ENCODE measurements at places on chromosomes 12 and 14. TPM values are rescaled to one million over a fixed set of nuclear protein-coding genes. Genes with fewer than 3 reads are reported as not detected.

DNA sequence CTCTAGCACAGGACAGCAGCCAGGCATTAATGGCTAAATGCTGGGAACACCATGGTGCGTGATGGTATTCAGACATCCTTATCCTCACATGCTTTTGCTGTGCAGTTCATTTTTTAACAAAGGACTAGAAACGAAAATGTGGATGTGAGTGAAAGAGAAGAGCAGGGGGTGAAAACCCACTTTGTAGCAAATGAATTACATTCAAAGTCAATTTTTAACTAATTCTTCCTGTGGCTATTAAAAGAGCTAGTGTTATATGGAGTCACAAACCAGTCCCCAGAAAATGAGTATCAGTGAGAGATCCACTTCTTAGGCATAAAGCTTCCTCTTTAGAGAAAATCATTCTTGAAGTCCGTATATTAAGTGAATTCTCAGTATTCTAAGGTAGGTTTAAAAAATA, 592.0 kb upstream of the LMO3 start:
- H3K27me3 ChIP-seq, result no peaks in the 10 kb centered on the region
- H3K27ac ChIP-seq, result no peak overlapping the region
- DNase-seq, result no peak
- no peaks in the 10 kb centered on the region for H3K4me1 ChIP-seq

- no peaks in the 10 kb centered on the region for H3K27me3 ChIP-seq
- no peak for DNase-seq
- H3K4me3 ChIP-seq, result no peak overlapping the region
- H3K36me3 ChIP-seq, result no peaks in the 10 kb centered on the region
These were observed 192.2 kb downstream of the TMTC3 start for GRCh38 chr12:88334271-88334670.

GRCh38 chr12:106267535-106267934, 19.7 kb upstream of the CKAP4 start:
- H3K4me1 ChIP-seq, result peaks cover 6% of the 10 kb centered on the region
- H3K36me3 ChIP-seq, result no peaks in the 10 kb centered on the region
- DNase-seq, result no peak
- H3K27me3 ChIP-seq, result no peaks in the 10 kb centered on the region

DNA sequence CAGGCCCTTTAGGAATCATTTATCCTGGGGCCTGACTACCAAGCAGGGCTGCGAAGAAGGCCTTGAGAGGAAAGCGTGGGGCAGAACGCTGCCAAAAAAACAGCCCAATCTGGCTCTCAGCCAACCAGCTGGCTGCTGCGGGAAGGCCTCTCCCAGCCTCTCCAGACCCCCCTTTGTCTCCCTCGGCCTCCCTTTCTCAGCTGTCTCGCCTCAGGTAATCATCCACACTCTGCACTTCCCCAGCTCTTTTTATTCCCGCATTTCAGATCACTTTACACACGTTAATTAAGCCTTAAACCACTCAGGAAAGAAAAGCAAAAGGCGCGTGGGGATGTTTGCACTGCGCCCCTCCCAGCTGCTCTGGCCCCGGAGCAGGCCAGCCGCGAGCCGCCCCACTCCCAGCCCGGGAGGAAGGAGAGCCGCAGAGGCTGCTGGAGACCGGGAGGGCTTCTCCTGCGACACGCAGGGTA, 208.2 kb upstream of the FOXN3 start:
- H3K27me3 ChIP-seq, result no peaks in the 10 kb centered on the region
- no peaks in the 10 kb centered on the region for H3K36me3 ChIP-seq
- H3K27ac ChIP-seq, result no peak overlapping the region
- DNase-seq, result peak; percentile 57
- H3K4me1 ChIP-seq, result no peaks in the 10 kb centered on the region
- H3K4me3 ChIP-seq, result no peak overlapping the region

DNA sequence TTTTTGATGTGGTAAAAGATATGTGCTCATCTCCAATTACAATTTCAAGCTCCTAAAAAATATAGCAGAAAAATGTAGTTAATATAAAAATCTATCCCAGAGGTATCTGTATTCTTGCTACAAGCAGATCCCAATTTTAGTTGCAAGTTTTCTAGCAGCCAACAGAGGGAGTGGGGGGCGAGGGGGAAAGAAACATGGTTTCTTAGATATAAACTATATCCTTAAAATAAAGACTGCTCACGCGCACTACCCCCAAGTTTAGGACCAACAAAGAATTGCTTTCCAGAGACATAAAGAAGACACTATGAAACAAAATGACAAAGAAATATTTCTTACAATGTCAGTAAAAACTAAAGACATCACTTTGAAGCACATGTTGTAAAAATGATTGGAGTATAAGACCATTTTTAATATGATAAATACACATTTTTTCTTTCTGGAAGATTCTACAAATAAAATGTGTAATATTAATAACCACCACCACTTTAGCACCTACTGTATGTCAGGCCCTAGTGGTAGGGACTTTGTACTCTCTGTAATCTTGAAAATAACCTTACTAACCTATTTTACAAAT, 5.4 kb downstream of the MAGOHB start:
- no peaks in the 10 kb centered on the region for H3K27me3 ChIP-seq
- no peak overlapping the region for H3K4me3 ChIP-seq

- no peak overlapping the region for H3K4me3 ChIP-seq
- no peaks in the 10 kb centered on the region for H3K27me3 ChIP-seq
- no peak for DNase-seq
- H3K27ac ChIP-seq, result no peak overlapping the region
- no peaks in the 10 kb centered on the region for H3K36me3 ChIP-seq
These were observed 12.7 kb upstream of the RIMKLB start for GRCh38 chr12:8685051-8685450.

- no peak for DNase-seq
- H3K27me3 ChIP-seq, result no peaks in the 10 kb centered on the region
- no peaks in the 10 kb centered on the region for H3K36me3 ChIP-seq
- H3K27ac ChIP-seq, result no peak overlapping the region
These were observed 585.5 kb downstream of the VRK1 start for GRCh38 chr14:97382616-97383226.

GRCh38 chr14:89866458-89866857, 88.1 kb downstream of the EFCAB11 start:
- no peak overlapping the region for H3K4me3 ChIP-seq
- DNase-seq, result no peak
- no peaks in the 10 kb centered on the region for H3K4me1 ChIP-seq

- no peaks in the 10 kb centered on the region for H3K4me1 ChIP-seq
- no peak for DNase-seq
- H3K27me3 ChIP-seq, result no peaks in the 10 kb centered on the region
These were observed 158.5 kb downstream of the KLRB1 start for GRCh38 chr12:9449181-9449580.

DNA sequence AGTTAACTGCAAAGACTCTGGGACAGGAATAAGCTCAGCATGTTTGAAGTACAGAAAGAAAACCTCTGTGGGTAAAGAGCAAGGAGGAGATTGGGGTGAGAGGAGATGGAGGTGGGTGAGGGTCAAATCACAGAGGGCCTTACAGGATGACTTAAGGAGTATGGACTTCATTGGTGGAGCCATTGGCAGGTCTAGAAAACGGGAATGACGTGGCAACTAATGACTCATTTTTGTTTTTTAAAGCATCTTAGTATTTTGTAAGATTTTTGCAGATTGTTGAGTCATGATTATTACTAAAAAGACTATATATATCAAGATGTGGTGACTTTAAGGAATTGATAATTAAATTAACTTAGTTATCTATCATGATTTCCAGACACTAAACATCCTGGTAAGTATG, 18.5 kb downstream of the UTP20 start:
- no peak overlapping the region for H3K4me3 ChIP-seq
- peaks cover 93% of the 10 kb centered on the region for H3K36me3 ChIP-seq
- no peaks in the 10 kb centered on the region for H3K27me3 ChIP-seq
- no peak for DNase-seq
- no peaks in the 10 kb centered on the region for H3K4me1 ChIP-seq
- H3K27ac ChIP-seq, result no peak overlapping the region

DNA sequence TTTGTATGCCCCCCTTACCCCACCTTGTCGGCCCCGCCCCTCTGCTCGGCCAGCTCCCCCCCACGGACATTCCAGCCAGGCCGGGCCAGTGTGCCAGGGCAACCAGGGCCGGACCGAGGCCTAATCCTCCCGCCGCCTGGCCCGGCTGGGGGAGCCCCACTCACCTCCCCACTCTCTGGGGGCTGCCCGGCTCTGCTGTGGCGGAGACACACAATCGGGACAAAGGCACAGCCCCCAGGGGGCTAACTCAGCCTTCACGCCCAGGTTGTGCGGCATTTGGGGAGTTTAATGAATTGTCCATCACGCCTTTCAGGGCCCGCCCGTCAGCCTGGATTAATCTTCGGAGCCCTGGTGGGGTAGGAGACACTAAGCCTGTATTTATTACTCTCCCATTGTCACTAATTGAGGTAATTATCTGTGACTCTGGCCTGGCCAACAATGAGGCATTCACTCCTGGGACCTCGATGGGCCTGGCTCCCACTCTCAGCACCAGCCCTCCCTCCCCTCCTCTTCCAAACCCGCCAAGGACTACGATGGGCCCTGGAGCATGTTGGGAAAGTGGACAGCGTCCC, 8.7 kb downstream of the WNT1 start:
- no peak for DNase-seq
- H3K27ac ChIP-seq, result no peak overlapping the region
- H3K36me3 ChIP-seq, result no peaks in the 10 kb centered on the region
- peaks cover 12% of the 10 kb centered on the region for H3K4me1 ChIP-seq

DNA sequence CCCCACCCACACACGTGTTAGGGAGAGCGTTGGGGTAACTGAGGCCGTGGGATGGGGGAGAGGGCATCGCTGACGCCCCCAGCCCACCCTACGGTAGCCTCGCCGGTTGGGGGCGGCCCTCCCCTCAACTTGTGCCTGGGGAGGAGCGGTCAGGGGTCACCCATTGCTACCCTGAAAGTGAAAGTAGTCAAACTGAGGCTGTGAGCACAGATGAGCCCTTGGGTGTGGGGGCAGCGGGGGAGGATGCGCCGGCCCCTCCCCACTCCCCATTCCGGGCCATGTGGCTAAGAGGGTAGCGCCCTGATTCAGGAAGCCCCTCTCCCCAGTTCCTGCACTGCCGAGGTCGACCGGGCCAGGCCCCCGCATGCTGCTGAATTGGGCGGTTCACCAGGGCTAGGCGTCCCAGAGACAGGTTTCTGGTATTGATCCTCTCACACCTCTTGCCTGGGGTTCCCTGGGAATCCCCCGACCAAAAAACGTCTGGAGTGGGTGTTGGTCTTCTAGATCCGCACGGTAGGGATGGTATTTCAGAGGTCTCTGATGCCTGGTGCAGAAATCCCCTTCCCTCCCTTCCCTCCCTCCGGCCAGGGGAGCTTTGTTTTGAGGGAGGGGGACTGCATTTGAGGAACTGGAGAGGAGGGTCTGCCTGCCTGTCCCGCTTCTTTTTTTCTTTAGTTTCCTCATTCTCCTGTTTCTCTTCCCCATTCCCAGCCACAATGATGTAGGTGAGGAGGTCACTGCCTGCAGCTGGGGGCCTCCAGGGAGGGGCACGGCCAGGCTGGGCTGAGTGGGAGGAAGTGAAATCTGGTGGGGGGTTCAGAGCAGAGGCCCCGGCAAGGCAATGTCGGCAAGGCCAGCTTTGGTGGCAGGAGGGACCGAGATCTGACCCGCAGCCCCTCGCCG, 1.0 kb downstream of the SH2B3 start:
- H3K36me3 ChIP-seq, result no peaks in the 10 kb centered on the region
- H3K27ac ChIP-seq, result peak overlapping the region; percentile 96
- peak overlapping the region; percentile 85 for H3K4me3 ChIP-seq
- H3K27me3 ChIP-seq, result no peaks in the 10 kb centered on the region

DNA sequence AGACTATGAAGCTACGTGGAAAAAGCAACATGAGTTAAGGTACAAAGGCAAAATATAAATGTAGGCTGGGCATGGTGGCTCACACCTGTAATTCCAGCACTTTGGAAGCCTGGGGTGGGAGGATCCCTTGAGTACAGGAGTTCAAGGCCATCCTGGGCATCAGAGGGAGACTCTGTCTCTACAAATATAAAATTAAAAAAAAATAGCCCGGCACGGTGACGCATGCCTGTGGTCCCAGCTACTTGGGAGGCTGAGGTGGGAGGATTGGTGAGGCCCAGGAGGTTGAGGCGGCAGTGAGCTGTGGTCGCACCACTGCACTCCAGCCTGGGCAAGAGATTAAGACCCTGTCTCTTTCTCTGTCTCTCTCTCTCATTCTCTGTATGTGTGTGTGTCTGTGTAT, 4.0 kb upstream of the VPS37B start:
- H3K27me3 ChIP-seq, result no peaks in the 10 kb centered on the region
- H3K4me1 ChIP-seq, result peaks cover 10% of the 10 kb centered on the region
- no peaks in the 10 kb centered on the region for H3K36me3 ChIP-seq
- no peak for DNase-seq
- no peak overlapping the region for H3K4me3 ChIP-seq
- H3K27ac ChIP-seq, result no peak overlapping the region

DNA sequence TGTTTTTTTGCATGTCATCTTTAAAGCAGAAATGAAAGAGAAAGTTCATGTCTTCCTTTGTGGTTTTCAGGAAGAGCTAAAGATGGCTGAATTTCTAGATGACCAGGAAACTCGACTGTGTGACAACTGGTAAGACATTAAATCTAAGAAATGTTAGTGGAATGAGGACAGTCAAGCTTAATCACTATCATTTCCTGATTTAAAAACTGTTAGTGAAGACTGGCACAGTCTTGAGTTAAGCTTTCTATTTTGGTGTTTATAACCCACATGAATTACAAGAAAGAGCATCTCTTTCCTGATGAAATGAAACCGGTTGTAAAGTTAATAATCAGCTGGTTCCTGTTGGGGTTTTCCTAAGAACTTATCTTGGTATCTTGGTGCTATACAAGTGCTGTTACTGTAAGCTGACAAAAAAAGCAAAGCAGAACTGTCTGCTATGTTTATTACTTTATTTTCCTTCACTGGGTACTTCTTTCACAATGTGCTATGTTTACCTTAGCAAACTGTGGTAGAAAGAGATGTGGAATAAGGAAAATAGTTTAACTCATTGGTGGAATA, 5.2 kb downstream of the TRAFD1 start:
- H3K4me1 ChIP-seq, result peaks cover 44% of the 10 kb centered on the region
- no peak overlapping the region for H3K4me3 ChIP-seq
- no peak for DNase-seq
- no peaks in the 10 kb centered on the region for H3K27me3 ChIP-seq

DNA sequence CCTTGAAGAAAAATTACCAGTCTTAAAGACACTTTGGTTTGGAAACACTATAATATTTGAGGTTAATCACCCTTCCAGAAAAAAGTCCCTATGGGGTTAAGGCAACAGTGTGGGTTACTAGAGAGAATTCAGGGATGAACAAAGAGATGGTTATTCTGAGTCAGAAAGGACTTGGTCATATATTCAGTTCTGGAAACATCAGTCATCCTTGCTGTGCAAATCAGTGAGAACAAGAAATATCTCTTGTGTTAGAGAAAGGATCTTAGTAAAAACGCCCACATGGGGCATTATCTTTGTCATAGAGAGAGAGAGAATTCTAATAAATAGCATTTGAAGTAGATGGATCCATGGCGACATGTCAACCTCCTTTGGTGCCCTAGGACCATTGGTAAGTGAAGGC, 59.4 kb upstream of the E2F7 start:
- no peaks in the 10 kb centered on the region for H3K36me3 ChIP-seq
- H3K27me3 ChIP-seq, result no peaks in the 10 kb centered on the region
- H3K4me3 ChIP-seq, result no peak overlapping the region
- no peaks in the 10 kb centered on the region for H3K4me1 ChIP-seq

GRCh38 chr14:101961011-101961721, 3.2 kb upstream of the DYNC1H1 start:
- H3K36me3 ChIP-seq, result no peaks in the 10 kb centered on the region
- H3K27me3 ChIP-seq, result no peaks in the 10 kb centered on the region
- peak; percentile 79 for DNase-seq
- no peak overlapping the region for H3K4me3 ChIP-seq
- peaks cover 36% of the 10 kb centered on the region for H3K4me1 ChIP-seq

- peak; percentile 78 for DNase-seq
- peaks cover 18% of the 10 kb centered on the region for H3K4me1 ChIP-seq
- H3K4me3 ChIP-seq, result peak overlapping the region; percentile 48
- H3K36me3 ChIP-seq, result no peaks in the 10 kb centered on the region
These were observed 932.3 kb downstream of the DIO2 start for GRCh38 chr14:79278798-79279644.

Gene ERP27
- 0.22 TPM for total RNA-seq

Gene SDR9C7
- total RNA-seq, result 0.20 TPM
